Left kidney (tissue), 8 donors: ENCODE measurements at places on chromosomes 3 and 15.

GRCh38 chr3:32510075-32510724 is 7.5 kb upstream of the CMTM6 start:
- DNase-seq = peak; percentile 81

DNA sequence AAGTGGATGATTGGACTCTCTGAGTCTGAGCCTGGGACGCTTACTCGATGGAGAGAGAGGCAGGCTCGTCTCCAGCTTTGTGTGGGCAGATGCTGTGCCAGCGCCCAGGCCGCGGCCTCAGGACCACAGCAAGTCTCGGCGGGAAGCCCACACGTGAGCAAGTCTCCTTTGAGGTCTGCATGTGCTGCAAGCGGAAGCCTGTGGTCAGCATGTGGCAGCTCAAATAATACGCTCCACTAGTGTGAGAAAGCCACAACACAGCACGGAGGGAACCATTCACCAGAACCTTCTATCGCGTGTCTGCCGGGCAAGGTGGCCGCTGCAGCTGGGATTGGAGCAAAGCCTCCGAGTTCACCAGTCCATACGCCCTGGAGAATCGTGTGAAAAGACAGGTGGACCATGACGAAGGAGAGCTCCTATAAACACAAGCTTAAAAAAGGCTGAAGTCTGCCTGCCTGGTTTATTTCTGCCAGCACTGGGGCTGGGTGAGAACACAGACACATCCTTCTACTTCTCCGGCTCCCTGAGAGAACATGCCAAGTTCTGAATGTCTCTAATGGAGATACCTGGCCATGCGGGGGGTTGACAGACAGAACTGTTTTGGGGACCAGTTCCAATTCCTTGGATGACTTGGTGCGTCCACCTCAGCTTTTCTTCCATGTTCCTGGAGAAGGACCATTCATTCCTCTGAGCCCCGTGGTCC is 82.0 kb upstream of the LRIG1 start:
- no peak for DNase-seq

DNA sequence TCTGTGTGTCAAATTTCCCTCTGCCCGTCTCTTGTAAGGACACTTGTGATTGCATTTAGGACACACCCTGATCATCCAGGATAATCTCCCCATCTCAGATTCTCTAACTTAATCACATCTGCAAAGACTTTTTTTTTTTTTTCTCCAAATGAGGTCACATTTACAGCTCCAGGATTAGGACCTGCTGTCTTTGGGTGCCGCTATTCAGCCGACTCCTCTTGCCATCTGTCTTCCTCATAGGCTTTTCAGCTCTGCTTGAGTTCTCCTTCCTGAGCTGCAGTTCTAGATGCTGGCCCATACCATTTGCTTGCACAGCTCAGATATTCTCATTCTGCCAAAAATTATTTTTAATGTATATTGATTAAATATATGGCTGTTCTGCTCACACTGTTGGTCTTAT is 94.3 kb upstream of the TLE3 start:
- DNase-seq = no peak

DNA sequence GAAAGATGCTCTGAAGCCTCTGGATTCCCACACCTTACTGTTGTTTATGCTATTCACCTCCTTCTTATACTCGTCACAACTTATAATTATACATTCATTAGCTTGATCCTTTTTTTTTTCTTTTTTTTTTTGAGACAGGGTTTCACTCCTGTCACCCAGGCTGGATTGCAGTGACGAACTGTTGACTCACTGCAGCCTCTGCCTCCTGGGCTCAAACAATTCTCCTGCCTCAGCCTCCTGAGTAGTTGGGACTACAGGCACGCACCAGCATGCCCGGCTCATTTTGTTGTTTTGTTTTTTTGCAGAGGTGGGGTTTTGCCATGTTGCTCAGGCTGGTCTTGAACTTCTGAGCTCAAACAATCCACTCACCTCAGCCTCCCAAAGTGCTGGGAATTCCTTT is 143.6 kb downstream of the PLCL2 start:
- no peak for DNase-seq

DNA sequence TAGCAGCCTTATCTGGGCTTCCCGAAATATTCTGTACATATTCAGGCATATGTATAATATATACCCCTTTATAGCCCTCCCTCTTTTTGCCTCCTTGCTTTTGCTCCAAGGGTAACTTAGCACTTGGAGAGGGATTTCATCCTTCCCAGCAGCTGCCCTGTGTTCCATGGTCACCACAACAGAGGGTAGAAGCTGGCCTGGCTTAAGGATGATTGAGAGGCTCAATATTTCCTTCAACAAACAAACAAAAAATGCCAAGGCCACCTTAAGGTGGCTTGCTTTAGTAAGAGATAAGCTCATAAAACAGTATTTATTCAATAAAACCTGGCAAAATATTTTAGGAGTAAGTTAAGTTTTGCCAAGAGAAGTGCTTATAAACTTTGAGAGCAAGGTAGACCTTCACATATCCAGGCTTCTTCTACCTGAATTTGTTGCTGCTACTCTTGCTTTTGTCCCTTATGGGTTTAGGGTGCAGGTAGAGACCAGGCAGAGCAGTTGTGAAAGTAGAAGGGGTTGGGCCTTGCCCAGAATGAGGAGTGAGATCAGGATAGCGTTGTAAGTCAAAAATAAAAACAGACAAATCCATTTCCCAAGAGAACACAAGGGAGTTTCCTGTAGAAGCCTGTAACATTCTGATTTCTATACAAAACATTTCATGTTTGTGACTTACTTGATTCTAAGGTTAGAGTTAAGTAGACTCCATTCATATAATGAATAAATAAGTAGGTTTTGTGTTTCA is 52.7 kb upstream of the ATOSA start:
- no peak for DNase-seq

GRCh38 chr15:76994496-76994895 is 430 bp upstream of the PSTPIP1 start:
- no peak for DNase-seq
